LHCN-M2 (cell line): ENCODE measurements at places on chromosomes 11 and 22. TPM values are rescaled to one million over a fixed set of nuclear protein-coding genes. Genes with fewer than 3 reads are reported as not detected.
A peak's percentile ranks its signal among the peaks of the same experiment; 100 is the strongest.

Gene PKNOX2
- total RNA-seq: 14.6 and 15.6 TPM in 2 replicates

DNA sequence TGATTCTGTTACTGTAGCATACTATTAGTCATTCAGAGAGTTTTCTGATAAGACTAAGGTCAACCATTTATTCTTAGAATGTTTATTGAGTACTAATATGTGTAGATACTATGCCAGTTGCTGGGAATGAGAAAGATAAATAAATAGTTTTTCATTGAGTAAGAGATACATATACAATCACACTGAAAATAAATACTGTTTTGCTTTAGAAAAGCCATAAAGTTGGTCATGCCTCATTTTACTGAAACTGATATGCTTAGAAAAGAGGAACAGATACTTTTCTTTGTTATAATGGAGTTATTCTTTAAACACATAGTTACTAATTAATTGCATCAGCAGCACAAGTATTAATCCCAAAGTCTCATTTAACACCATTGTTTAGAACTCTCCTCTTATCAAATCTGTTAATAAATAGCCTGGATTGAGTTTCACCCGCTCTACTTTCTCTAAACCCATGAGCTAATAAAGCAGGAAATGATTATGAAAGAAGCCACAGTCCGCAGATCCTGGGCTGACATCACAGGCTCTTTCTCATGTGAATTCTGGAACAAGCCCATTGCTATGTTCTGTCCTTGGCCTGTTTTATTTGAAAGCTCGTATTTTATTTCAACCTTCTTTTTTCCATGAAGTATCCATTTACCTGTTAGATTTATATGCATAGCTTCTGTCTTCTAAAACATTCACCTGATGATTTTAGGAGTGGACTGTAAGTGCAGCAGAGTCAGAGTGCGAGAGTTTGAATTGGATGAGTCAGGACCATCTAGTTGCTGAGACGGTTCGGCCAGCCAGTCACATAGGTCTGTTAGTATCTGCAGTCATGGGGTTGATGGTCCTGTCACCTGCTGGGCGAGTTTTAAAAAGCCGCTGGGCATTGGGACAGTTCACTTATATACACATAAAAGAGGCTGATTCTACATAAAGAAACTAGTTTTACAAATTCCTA, 35.5 kb downstream of the PIWIL4 start:
- DNase-seq: peak; percentile 56

DNA sequence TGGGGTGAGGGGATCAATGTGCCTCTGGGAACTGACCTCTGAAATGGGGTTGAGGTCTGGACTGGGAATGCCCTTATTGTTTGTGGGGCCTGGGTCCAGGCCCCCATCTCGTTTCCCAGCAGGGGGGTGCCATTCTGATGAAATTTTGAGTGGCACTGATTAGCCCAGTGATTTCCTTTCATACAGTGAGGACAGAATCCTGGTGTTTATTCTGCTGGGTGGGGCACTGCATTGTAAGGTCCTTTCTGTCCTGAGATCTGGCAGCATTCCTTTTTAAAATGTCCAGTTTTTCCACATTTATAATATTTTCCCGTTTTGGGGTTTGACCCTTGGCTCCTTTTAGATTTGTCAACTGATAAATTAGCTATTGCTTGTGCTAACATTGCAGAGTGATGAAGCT, 27.1 kb downstream of the OR10A6 start:
- DNase-seq: no peak

DNA sequence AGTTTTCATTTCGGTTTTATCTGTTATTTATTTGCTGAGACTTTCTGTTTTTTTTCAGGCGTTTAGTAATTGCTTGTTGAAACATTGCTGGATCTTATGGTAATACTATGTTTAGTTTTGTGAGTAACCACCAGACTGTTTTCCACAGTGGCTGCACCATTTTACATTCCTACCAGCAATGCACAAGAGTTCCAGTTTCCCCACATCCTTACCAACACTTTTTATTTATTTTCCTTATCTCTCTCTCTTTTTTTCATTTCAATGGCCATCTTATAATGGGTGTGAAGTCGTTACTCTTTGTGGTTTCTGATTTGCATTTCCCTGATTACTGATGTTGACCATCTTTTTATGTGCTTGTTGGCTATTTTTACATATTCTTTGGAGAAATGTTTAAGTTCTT, 23.7 kb downstream of the USP47 start:
- no peak for DNase-seq

DNA sequence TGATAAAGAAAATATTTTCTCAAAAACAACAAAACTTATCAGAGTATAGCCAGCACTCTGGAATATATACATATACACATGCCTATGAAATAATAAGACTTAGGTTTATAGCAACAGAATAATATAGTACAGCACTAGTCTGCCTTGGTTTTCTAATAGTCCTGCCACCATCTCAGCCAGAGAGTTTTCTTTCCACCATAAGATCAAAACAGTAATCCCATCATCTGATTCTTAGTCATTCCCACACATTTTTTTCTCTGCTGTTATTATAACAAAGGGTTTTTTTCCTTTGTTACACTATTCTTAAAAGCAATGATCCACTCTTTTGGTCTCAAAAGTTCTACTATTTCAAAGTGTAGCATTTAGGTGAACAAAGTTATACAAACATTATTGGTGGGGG, 15.1 kb downstream of the MTMR2 start:
- peak; percentile 43 for DNase-seq

- DNase-seq: peak; percentile 4
Observed at GRCh38 chr22:26812731-26813130, 155.3 kb downstream of the MIAT start.

DNA sequence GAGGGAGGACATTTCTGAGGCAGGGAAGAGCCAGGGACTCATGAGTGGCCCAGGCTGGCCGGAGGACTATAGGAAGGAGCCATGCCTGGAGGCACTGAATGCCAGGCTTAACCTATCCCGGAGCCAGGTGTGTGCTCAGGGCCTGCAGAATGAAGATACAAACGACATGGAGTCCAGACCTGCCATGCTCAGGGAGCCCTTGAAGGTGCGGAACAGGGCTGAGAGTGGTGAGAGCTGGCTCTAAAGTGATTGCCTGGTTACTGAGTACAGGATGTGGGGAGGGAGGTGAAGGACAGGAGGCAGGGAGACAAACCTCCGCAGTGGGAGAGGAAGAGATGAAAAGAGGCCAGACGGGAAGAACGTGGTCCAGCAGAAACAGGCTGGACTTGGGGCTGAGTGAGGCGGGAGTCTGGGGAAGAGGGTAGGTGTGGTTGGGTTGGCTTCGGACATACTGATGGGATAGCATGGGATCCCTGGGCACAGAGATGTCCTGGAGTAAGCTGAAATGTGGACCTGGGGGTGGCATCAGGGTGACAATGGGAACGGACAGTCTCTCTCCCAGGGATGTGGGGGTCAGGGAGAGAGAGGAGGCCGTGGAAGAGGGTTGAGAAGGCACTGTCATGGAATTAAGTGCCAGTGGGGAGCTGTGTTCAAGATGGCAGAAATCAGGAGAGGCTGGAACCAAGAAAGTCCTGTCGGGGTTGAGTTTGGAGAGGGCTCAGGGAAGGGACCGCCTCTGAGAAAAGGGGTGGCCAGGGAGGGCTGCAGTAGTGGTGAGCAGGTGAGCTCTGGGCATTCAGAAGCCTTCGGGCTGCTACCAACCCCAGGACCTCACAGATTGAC, 1.5 kb upstream of the ANKRD13D start:
- no peak for DNase-seq
